ENCODE measurements at places on chromosomes 13 and 19.

DNA sequence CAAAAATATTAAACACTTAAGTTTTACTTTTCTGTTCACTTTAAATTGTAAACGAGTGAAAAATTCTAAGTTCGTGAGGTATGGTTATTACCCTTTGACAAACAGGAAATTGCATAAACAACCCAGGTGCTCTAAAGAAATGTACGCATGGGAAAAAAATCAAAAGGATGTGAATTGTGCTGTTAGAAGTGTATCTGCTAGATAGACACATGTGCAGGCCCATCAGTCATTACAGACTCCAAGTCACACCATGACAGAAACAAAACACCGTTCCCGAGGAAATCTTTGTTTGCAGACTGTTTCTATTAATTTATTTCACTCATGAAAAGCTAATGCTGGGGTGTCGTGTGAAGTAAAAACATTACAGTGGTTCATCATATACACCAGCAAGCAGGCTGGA lies 17.0 kb upstream of the DOCK9 start:
- DNase-seq = no peak

DNA sequence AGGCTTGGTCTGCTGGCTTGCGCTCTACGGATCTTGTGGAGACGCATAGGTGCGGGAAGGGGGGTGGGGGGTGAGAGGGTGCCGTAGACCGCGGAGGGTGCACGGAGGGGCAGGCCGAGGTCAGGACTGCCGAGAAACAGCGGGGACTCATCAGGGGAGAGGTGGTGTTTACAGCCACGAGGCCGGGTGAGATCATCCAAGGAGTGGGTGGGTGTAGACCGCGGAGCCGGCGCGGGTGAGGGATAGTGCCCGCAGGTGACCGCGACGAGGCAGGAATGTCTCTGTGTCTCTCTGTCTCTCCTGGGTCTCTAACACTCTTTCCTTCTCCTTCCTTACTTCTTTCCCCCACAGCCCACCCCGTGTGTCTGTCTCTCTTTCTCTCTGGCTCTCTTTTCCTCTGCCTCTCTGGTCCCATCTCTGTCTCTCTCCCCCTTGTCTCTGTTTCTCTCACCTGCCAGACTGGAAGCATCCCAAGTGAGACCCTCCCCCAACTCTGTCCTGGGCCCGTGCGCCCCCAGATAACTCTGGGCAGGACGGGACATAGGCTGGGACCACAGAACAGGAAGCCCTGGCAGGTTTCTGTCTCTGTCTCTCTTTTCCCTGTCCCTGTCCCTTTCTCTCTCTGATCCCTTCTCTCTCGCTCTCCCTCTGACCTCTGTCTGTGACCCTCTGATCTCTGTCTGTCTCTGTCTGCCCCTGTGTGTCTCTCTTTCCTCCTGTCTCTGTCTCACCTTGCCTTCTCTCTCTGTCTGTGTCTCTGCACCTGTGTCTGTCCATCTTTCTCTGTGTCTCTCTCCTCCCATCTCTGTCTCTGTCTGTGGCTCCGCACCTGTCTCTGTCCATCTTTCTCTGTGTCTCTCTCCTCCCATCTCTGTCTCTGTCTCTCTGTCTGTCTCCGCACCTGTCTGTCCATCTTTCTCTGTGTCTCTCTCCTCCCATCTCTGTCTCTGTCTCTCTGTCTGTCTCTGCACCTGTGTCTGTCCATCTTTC lies 1.8 kb upstream of the KLK4 start:
- DNase-seq = no peak

DNA sequence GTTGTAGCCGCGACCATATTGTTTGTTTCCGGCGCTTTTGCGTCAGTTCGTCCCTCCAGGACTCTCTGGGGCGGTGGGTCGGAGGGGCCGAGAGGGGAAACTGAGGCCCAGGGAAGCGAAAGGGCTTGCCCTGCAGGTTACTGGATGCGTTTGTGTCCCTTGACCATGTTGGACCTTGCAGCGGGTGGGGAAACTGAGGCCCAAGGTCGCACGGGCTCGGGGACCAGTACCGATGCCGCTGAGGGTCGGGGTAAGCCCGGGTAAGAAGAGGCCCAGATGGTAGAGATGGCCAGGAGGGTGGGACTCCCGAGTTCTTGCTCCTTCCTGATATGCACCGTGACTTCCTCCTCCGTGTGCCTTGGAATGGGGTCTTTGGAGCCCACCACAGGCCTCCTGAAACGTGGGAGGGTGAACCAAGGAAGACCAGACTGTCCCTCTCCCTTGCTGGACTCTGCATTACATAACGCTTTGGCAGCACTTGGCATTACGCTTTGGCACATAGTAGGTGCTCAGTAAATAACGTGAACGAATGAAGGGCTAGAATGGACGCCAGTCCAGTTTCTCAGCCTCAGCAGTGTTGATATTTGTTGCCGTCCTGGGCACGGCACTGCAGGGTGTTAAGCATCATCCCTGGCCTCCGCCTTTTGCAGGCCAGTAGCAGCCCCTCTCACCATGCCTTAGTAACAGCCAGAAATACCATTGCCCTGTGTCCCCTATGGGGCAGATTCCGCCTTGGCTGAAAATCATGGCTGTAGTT lies 743 bp downstream of the CHAF1A start:
- DNase-seq = no peak

GRCh38 chr13:43767341-43767931 lies 19.3 kb downstream of the ENOX1 start:
- no peak for DNase-seq

- DNase-seq = no peak
Observed at GRCh38 chr19:54905803-54906511, at the start of gene NCR1. NCR1 (plus strand) TSS chr19:54906148; CDS start chr19:54906188, 40 bp downstream.

DNA sequence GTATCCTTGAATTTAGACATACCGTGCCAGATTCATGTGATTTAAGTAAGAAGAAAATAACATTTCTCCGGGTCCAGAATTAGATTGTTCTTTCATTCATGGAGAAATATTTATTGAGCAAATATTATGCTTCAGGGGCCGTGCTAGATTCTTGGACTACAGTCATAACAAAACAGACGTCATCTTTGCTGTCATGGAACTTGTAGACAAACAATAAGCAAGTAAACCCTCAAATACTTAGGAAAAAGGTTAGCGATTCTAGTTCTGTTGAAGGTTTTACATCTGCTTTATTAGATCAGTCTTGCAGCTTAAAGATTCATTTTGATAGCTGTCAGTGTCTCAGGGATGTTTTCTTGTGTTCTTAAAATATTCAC lies 16.9 kb downstream of the ZNF507 start:
- no peak for DNase-seq

- DNase-seq = no peak
Observed at GRCh38 chr13:85140192-85140591, 659.0 kb downstream of the SLITRK6 start.

DNA sequence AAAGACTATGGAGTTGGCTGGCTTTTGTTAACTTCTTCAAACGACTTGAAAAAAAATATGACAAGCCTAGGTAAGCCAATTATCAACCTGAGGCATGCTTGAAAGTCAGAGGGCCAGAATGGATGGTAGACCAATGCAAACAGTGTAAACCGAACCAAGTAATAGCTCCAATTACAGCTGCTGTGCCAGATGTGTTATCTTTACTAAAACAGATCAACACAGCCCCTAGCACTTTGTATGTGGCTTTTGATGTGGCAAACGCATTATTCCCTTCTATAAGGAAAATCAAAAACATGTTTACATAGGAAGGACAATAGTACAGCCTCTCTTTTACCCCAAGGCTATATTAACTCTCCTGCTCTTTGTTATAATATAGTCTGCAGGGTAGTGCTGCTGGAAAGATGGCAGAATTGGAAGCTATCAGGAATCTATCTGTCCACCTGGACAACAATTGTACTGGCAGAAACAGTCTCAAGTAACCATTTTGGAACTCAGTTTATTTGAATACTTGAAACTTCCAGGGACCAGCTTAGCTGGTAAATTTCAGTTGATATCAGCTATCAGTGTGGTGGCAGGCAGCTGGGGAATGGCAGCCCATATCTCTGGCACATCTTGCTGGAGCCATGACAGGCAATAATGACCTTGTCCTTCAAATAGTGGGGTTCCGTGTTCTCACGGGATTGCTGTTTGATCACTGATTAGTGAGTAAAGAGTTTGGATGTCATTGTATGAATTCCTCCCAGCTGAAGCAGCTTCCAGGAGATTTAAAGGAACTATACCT lies 144.4 kb upstream of the WASF3 start:
- DNase-seq = no peak

DNA sequence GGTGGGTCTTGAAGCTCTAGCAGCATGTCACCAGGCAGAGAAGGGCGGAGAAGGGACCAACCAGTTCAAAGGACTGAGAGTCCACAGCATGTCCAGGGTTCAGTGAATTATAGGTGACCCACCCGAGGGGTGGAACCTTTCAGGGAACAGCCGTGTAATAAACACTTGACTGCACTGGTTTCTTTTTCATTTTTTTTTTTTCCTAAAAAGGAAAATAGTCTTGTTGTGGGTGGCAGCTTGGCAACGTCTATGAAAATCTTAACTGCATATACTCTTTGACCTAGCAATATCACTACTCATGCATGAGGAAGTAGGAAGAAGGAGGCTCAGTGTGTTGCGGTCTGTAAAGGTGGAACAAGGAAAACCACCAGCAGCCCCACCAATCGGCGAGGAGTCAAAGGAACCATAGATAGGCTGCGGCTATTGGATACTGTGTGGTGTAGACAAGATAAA lies 13.0 kb upstream of the MYH14 start:
- DNase-seq = no peak

GRCh38 chr13:66275416-66275815 lies 954.7 kb downstream of the PCDH9 start:
- no peak for DNase-seq

GRCh38 chr13:46682707-46683106 lies 114.3 kb downstream of the ESD start:
- no peak for DNase-seq

DNA sequence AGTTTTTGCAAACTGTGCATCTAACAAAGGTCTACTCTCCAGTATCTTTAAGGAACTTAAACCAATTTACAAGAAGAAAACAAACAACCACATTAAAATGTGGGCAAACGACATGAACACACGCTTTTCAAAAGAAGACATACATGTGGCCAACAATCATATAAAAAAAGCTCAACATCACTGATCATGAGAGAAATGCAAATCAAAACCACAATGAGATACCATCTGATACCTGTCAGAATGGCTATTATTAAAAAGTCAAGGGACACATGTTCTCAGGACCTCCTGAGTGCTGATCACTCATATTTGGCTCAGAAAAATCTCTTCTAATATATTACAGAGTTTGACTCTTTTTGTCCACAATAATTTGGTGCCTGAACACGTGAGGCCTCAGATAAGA lies 14.2 kb upstream of the LILRB1 start:
- DNase-seq = no peak

- no peak for DNase-seq
Observed at GRCh38 chr13:113915012-113915763, 51.3 kb upstream of the GAS6 start.

GRCh38 chr19:35408284-35409171 lies 37.7 kb downstream of the GPR42 start:
- no peak for DNase-seq

- no peak for DNase-seq
Observed at GRCh38 chr13:49629947-49630346, 1.6 kb downstream of the ARL11 start.

GRCh38 chr19:38293281-38293680 lies 10.8 kb upstream of the C19orf33 start:
- DNase-seq = no peak

DNA sequence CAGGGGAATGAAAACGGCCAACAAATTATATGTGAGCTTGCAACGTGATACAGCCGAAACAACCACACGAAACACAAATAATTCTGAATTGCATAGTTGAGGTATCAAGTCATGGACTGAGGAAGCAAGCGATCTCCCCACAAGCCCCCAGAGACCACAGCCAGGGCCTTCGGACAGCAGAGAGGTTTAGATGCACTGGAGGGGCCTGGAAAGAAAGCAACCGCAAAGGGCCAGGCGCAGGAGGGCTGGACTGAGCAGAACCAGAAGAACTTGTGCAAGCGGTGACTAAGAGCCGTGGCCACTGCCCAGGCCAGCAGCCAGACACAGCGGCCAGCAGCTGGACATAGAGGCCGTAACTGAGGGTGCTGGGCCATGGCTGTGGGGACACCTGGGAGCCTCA lies 131.4 kb downstream of the TNFRSF19 start:
- no peak for DNase-seq

- peak; percentile 45 for DNase-seq
Observed at GRCh38 chr19:20182222-20182785, 15.3 kb downstream of the ZNF486 start.

DNA sequence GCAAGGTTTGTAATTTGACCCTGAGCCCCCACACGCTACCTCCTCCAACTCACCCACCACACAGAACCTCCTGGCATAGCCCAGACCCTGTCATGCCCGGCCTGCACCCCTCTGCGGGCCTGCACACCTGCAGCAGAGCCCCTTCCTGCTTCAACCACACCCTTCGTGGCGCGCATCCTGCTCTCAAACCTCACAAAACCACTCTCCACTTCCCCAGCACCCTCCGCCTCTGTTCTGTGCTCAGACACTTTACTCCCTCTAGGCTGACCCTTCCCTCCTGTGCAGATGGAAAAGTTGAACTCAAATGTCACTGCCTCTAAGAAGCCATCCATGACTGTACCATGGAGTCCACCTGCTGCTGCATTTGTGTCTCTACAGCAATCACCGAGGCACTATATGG lies 28.5 kb downstream of the FAAP24 start:
- no peak for DNase-seq

DNA sequence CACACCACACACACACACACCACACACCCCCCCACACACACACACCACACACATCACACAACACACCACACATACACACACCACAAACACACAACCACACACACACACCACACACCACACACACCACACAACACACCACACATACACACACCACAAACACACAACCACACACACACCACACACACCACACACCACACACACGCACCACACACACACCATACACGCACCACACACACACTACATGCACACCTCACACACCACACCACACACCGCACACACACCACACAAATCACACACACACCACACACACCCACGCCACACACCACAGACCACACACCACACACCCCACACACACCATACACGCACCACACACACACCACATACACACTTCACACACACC lies 83.5 kb downstream of the ZNF557 start:
- no peak for DNase-seq
